Stimulated activated CD4-positive, alpha-beta T cell treated with anti-CD3 and anti-CD28 coated beads, Interleukin-12 subunit alpha, Interleukin-12 subunit beta, amount 100 ng/mL, for 48 hours (primary cell): ENCODE measurements at places on chromosomes 2 and 18.

DNA sequence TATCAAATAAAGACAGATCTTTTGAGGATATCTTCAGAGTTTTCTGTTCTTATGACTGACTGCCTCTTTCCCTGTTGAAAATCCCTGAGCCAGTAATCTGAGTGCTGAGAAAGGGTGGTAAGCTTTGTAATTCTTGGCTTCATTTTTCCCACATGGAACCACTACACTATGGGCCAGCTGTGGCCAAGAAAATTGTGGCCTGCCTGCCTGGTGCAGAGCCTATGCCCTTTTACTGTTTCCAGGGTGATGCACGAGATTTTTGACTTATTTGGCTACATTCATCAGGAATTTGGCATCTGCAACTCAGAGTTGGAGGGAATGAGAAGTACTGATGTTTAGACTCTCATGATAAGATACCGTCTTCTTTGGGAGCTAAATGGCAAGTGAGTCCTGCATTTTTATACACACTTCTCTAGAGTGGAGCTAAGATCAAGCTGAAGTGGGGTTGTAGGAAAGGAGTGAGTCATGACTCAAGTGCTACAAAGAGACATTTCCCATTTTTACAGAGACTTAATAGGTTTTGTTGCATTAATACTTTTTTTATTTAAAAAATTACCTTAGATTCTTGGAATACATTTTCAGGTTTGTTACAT is 328.2 kb upstream of the CDH7 start:
- DNase-seq, result no peak

DNA sequence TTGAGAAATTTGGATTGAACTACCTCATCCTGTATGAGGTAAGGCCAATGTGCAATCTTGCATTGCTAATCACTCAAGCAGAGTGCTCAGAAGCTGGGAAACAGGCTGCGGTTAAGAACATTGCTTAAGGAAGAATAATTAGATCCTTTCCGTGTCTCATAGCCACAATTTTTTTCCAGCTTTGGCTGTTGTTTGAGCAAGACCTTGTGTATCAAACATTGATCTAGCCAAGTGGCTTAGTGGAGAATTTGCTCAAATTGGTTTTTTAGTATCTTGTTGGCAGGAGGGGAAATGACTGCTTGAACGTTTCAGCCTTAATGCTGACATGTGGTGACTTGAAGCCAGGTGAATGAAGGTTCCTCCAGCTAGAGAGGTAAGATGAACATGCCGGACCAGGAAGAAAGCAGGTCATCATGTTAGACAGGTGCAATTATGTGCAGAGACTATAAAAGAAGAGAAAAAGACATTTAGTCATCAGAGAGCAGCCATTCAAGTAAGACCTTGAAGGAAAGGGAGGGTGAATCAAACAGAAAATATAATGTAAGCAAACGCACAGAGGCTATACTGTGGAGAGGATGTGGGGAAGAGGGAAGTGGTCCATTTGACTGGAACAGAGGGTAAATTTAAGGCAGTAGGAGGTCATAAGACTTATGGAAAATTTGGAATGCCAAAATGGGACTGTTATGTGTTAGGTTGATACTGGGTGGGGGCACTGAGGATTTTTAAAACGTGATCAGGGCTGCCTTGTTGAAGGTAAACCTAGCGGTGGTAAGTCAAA is 98.9 kb upstream of the CYP1B1 start:
- DNase-seq, result no peak

DNA sequence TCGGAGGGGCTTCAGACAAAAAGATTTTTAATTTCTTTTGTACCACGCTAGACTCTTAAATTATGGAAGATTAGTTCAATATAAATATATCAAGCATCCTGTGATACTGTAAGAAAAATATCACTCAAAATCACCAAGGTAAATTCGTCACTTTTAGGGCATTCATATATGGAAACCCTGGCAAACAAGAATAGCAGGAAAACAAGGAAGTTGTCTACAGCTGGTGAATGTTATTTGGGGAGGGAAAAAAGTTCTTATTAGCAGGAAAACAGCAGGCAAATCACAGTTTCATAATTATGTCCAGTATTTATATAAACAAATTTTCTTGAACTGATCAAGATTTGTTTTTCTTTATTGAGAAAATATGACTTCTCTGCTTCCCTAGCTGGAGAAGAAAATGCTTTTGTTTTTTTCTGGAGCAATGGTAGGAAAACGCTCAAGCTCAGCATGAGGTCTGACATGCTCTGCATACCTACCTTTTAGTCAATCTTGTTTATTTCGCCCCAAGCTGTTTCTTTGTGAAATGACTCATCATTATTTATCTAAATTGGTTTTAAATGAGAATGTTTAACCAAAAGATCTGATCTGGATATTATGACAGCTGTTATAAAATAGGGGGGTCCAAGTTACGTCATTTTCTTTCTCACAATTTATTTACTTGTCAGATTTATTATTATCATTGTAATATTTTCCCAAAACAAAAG is 14.7 kb downstream of the LINC00305 start:
- DNase-seq, result no peak

- DNase-seq, result no peak
Measured at GRCh38 chr2:139835101-139835500, 1054.9 kb upstream of the NXPH2 start.

- peak; percentile 3 for DNase-seq
Measured at GRCh38 chr2:1854729-1855547, 110.6 kb upstream of the PXDN start.

DNA sequence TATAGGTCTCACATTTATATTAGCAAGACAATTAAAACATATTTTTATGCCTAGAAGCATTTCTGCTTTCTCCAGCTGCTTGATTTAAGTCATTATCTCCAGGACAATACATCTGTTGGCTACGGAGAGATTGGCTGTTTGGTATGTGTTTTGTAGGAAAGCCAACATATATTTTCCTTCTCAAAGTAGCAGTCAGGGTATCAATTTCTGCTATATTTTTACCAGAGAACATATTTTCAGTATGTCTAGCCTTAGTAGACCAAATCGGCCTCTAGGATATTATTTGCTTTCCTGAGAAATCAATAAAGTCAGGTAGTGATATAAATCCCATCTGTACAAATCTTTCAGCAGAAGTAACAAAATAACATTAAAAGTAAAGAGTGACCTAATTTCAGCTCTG is 150.0 kb upstream of the COL3A1 start:
- DNase-seq, result no peak
